ENCODE measurements at places on chromosomes 6 and 20.

GRCh38 chr20:34705397-34706301, 1.5 kb downstream of the TP53INP2 start:
- no peak for DNase-seq

DNA sequence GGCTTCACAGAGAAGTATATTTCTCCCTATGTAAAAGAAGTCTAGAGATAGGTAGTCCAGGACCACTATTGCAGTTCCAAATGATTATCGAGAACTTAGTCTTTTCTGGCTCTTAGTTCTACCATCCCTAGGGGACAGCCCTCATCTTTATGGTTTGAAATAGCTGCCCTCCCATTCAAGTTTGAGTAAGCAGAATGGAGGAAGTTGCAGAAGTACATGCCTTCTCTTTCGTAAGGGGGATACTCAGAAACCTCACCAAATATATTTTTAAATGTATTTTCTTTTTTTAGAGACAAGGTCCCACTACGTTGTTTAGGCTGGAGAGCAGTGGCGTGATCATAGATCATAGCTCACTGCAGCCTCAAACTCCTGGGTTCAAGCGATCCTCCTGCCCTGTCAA, 236.8 kb upstream of the RREB1 start:
- DNase-seq = no peak

DNA sequence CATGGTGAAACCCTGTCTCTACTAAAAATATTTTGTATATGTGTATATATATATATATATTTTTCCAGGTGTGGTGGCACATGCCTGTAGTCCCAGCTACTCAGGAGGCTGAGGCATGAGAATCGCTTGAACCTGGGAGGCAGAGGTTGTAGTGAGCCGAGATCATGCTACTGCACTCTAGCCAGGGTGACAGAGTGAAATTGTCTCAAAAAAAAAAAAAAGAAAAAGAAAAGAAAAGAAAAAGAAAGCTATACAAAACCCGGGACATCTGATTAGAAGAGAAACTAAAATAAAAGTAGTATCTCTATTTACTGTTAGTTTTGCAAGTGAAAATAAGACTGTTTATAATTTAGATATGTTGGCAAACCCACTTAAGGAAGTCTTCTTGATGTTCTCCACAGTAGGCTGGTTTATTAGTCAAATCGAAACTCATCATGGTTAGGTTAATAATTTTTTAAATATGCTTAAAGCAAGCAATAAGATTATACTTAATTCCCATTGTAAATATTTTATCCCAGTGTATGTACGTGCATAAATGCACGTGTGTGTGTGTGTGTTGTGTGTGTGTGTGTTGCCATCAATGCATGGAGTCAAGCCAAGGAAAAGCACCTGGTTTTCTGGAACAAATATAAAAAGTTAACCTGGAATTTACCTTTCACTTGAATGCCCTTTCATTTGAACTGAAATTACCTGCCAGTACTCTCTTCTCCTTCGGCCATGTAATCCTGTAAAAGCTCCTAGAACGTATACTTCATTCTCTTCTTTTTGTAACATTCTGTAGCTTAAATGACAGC, 7.1 kb downstream of the VNN2 start:
- no peak for DNase-seq

DNA sequence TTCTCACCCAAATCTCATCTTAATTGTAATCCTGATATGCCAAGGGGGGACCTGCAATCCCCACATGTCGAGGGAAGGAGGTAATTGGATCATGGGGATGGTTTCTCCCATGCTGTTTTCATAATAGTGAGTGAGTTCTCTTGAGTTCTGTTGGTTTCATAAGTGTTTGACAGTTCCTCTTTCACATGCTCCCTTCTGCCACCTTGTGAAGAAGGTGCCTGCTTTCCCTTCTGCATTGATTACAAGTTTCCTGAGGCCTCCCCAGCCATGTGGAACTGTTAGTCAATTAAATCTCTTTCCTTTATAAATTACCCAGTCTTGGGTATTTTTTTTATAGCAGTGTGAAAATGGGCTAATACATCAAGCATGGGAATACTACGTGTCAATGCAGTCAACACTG, 925.0 kb upstream of the MAN1A1 start:
- DNase-seq = no peak

- no peak for DNase-seq
Observed at GRCh38 chr6:106783640-106784566, 154.5 kb downstream of the QRSL1 start.

GRCh38 chr6:83169511-83169910, 23.6 kb downstream of the PGM3 start:
- no peak for DNase-seq
